A549 treated with ZK216348 at 1 μM for 4 hours (cell line): ENCODE measurements at places on chromosomes 4 and X. TPM values are rescaled to one million over a fixed set of nuclear protein-coding genes. Genes with fewer than 3 reads are reported as not detected.

TRIM60 gene
- not detected in 5 replicates for total RNA-seq

USP27X gene
- total RNA-seq = 3.2 to 4.9 TPM (median 4.6 TPM) in 5 replicates

PNMA6A gene
- total RNA-seq = 2.9 to 6.2 TPM (median 4.6 TPM) in 5 replicates

PPP1R3F gene
- 2.1 to 3.2 TPM (median 2.3 TPM) in 5 replicates for total RNA-seq

GASK1B gene
- 0.15 to 0.73 TPM (median 0.28 TPM) in 5 replicates for total RNA-seq

RBM3 gene
- total RNA-seq = 327 to 627 TPM (median 354 TPM) in 5 replicates

GAGE12E gene
- total RNA-seq = not detected in 5 replicates

ASB11 gene
- not detected in 5 replicates for total RNA-seq

IQCM gene
- not detected in 5 replicates for total RNA-seq

SMIM31 gene
- total RNA-seq = 0.08 TPM in 1 of 5 replicates, not detected in the others

FGFR3 gene
- 0.50 to 2.6 TPM (median 2.3 TPM) in 5 replicates for total RNA-seq

CABS1 gene
- not detected in 5 replicates for total RNA-seq

CCNB3 gene
- 0.31 to 2.1 TPM (median 0.82 TPM) in 5 replicates for total RNA-seq

GALNT7 gene
- 18.0 to 34.6 TPM (median 26.5 TPM) in 5 replicates for total RNA-seq

TENM3 gene
- 1.6 to 2.9 TPM (median 1.7 TPM) in 5 replicates for total RNA-seq

BTC gene
- total RNA-seq = 0.51 to 1.3 TPM (median 0.99 TPM) in 5 replicates

JADE3 gene
- total RNA-seq = 9.5 to 14.5 TPM (median 13.6 TPM) in 5 replicates

MAGEB1 gene
- not detected in 5 replicates for total RNA-seq

PCDH7 gene
- total RNA-seq = 0.09 to 0.20 TPM (median 0.12 TPM) in 5 replicates

NUDT10 gene
- 0.51 to 0.74 TPM (median 0.55 TPM) in 5 replicates for total RNA-seq

SLC10A4 gene
- total RNA-seq = 4.3 to 9.3 TPM (median 8.2 TPM) in 5 replicates

MAGEC3 gene
- not detected in 5 replicates for total RNA-seq

WDR13 gene
- total RNA-seq = 56.8 to 92.4 TPM (median 73.5 TPM) in 5 replicates
